ENCODE measurements at places on chromosomes 13 and 19.

GRCh38 chr13:113639616-113640262, 18.3 kb downstream of the ATP4B start:
- no peak for DNase-seq

DNA sequence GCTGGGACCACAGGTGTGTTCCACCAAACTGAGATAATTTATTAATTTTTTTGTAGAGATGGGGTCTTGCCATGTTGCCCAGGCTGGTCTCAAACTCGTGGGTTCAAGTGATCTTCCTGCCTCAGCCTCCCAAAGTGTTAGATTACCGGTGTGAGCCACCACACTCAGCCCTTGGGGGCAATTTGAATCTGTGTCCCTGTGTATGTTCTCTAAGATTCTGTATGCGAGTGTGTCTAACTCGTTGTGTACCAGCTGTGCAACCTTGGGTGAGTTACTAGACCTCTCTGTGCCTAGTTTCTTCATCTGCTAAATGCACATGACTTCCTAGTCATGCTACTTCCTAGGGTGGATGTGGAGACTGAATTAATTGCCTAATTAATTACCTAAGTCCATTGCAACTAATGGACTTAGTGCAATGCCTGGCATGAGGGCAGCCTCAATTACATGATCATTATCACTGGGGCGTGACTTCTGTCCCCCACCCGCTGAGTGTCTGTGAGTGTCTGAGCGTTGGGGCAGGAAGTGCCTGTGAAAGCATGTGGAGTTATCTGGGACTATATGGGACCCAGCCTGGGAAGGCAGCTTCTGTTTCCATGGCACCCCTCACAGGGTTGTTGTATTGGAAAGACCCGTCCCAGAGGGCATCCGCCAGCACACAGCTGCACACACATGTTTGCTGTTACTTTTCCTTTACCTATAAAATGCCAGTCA, 1.8 kb upstream of the NCCRP1 start:
- DNase-seq: no peak

DNA sequence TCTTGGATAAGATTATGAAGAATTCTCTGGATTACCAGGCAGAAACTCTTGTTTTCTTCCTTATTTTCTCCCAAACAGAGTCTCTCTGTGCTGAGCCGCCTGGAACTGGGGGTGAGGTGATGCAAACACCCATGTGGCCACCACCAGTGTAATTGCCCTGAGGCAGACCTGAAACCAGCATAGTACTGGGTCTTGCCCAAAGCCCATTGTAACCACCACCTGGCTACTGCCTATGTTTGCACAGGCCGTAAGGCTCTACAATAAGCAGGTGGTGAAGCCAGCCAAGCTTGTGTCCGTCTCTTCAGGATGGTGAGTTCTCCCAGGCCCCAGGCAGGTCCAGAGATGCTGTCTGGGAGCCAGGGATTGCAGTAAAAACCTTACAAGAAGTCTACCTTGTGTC, 18.9 kb upstream of the KBTBD7 start:
- no peak for DNase-seq

GRCh38 chr13:22226086-22226485, 555.2 kb downstream of the FGF9 start:
- no peak for DNase-seq

DNA sequence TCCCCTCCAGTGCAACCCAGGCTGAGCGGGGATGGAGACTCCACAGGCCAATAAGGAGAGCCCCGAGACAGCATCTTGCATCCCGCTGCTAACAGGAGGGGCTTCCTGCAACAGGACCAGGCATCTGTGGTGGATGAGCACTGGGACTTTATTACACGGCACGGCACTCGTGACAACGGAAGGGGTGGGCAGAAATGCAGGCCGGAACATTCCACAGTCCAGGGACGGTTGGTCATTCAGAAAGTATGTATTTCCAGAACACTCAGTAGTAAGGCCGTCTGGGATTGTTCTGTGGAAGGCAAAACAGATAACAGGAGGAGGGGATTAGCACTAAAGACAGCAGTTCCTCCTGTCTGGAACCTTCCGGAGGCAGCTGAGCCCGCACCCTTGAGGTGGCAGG, 3.3 kb upstream of the TM6SF2 start:
- DNase-seq: no peak

All from urothelium cell line (cell line).